RPMI7951 (cell line): ENCODE measurements at places on chromosomes 3 and 15.

DNA sequence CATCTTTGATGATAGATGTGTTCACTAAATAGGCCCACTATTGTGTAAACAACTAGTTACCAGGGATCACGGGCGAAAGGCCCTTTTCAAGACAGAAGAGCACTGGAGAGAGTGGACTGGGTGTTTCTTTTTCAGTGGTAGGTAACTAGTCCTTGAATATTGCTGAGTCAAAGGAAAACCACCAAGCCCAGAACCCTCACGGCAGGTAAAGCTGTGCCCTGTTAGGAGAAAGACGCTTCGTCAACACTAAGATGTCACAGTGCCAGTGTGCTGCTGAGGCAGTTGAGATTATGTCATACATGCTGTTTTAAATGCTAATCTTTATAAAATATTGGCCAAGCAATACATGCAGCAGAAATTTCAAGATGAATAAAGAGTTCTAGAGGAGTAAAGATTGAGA lies 578.6 kb downstream of the PYDC2 start:
- no peak for DNase-seq

DNA sequence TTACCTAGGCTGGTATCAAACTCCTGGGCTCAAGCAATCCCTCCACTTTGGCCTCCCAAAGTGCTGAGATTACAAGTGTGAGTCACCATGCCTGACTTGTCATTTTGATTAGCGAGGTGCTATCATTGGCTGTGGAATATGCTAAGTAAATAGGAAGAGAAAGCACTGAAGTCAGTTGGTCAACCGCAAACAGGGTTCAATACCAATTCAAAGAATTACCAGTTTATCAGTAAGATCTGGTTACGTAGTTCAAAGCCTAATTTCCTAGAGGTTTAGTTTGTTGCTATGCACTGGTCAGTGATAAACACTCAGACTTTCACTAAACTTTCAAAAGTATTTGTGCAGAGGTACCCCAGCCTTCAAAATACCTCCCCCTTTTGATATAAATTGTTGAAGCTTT lies 29.5 kb downstream of the GLB1 start:
- DNase-seq: peak; percentile 15

GRCh38 chr3:197238842-197239241 lies 59.6 kb downstream of the DLG1 start:
- DNase-seq: no peak

GRCh38 chr3:133023362-133023761 lies 14.8 kb upstream of the TMEM108 start:
- DNase-seq: no peak

DNA sequence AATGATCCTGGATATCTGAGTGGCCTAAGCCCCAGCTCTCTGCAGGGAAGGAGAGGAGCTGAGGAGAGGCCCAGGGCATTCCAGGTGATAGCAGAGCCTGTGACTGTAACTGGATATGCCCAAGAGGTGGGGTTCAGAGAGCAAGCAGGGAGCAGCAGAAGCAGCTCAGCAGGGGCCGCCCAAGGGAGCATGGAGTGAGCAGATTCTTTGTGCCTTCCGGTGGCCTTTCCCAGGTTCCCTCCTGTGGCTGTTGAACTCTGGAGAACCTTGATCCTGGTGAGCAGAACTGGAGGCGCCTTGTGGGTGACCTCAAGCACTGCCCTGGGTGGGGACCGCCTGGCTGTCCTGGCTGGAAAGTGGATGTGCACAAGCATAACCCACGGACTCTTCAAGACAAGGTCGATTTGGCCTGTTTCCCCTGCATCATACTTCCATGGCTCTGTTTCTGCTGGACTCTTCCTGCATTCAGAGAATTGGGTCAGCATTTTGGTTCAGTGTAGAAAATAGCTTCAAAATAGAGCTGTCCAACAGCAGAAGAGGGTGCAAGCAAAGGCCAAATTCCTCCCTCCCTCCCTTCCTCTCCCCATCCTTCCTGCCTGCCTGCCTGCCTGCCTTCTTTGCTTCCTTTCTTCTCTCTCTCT lies 76.1 kb downstream of the ARNT2 start:
- DNase-seq: no peak

DNA sequence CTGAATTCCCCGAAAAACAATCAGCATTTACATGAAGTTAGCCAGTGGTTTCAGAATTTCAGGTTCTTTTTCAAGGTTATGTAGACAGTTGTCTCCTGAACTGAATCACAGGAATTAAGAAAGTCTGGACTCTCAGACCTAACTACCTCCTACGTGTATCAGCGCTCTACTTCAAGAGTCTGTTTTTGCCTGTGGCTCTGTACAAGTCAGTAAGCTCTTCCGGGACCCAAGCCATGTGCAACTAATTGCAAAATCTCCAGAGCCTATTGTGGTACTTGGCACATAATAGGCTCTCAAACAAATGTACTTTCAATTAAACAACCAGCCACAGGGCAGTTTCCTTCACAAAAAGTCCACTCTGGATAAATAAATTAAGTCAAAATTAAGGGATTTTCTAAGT lies 414.2 kb downstream of the PDCD6IP start:
- DNase-seq: no peak

- peak; percentile 85 for DNase-seq
Measured at GRCh38 chr15:52076889-52077781, 35.4 kb downstream of the BCL2L10 start.

DNA sequence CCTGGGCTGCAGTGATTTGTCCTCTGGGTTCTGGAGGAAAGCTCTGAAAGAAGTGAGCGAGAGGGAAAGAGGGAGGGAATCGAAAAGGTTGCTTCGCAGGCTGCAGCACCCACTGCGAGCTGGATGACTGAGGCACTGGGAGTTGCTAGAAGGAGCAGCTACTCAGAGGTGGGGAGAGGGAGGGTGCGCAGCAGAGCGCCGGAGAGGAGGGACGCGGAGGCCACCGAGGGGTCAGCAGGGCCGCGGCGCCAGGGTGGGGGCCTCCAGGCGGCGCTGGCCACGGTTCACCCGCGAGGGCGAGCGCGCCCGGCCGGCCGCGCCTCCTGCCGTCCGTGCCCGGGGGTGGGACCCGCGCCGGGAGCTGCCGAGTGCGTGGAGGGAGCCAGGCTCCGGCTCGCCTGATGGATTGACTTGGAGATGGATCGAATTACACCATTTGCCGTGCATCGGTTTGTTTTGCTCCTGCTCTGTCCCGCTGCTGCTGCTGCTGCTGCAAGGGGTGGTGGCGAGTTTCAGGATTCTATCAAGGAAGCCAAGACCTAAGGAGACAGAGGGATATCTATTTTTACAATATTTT lies at the start of gene SEMA6D:
SEMA6D (plus strand) TSS at position 470 of the 577 bp plus-strand sequence. CDS start 42,294 bp downstream, outside the sequence.
- peak; percentile 59 for DNase-seq

- DNase-seq: no peak
Measured at GRCh38 chr15:55255714-55256113, 33.9 kb downstream of the RAB27A start.

GRCh38 chr3:152301745-152302181 lies 33.0 kb downstream of the MBNL1 start:
- DNase-seq: no peak

GRCh38 chr15:96629511-96629910 lies 299.0 kb downstream of the NR2F2 start:
- no peak for DNase-seq

DNA sequence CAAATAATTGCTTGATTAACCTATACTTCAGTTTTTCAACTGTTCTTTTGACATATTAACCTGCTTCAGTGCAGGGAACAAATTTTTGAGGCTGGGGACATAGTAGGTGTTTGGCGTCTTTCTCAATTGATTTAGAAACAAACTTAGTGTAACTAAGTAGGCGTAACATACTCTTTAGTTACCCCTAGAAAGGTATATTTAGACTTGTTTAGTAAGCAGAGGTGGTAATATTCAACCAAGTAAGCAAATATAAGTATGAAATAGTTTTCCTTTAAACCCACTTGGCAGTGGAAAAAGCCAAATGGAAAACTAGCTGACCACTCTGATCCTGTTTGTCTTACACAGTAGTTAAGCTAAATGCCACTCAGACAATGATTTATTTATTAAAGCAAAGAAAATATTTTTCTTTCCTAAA lies 113.2 kb downstream of the MBNL1 start:
- DNase-seq: no peak

DNA sequence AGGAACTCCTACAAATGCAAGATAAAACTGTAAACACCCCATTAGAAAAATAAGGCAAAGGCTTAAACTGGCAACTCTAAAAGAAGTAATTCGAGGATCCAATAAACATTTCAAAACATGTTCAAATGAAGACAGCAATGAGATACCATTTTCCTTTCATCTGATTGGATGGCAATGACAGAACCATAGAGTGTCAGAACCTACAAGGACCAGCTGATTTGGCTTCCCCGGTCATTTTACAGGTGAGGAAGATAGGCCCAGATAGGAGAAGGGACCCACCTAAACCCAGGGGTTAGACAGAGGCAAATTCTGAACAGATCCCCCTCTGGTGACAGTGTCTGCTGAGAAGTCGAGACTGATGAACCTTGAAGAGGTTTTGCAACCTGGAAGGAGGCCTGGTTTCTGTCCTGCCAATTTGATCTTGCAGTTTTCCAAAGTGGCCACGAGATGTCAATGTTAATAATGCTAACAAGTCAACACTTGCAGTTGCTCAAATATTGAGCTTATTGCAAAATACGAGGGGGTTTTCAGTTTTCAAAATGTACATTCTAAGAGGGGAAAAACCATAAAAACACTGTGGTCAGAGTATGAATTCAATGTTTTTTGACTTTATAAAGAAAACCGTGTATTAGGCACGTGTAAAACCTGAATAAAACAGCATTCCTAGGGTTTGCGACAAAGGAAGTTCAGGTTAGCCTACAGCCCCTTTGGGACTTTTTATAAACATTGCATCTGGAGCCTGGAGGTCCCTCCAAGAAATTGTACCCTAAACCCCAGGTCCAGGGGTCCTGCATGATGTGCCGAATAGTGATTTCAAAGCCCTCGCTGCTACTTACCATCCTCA lies 21.5 kb downstream of the CFAP161 start:
- peak; percentile 66 for DNase-seq

- no peak for DNase-seq
Measured at GRCh38 chr15:25331860-25332259, 107.0 kb downstream of the UBE3A start.

DNA sequence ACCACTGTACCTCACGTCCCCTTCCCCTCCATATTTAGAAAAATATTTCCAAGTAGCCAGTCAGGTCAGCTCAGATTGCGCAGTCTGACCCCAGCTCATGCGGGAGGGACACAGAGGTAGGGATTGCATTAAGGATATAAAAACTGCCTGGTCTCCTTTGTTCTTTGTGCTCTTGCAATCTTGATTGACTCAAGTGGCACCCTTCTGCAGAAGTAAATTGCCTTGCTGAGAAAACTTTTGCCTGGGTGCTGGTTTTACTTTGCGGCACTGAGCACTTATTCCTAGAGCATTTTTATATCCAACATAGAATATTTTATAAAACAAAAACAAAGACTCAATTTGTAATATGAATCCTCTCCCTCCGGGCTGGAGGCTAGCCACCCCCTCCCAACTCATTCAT lies 54.8 kb downstream of the BTD start:
- no peak for DNase-seq

GRCh38 chr3:119944091-119944490 lies 150.2 kb downstream of the GSK3B start:
- DNase-seq: no peak

DNA sequence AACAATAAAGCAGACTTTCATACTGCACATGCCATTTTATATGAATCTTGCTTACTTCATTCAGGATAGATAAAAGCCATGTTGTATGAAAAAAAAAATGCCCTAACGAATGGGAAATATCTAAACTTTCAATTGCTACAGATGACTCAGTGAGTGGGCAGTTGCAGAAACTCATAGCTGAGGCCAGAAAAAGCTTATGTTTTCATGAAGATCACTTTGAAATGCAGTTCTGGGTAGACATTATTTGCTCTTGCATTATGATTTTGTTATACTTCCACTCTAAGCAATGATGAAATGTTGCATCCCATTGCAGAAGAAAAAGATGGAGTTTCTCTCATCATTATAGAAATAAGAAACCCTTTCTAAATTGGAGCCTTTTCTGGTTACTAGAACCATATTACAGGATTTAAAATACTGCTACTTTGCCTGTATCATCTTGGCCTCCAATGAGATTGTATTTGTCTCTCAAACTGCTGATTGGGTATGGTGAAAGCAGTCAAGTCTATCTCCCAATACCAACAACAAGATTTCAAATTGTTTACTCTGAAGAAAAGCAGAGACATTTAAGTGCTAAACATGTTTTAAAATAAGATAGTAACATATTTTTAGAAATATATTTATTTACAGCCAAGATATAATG lies 17.0 kb downstream of the PEAK1 start:
- DNase-seq: peak; percentile 43

DNA sequence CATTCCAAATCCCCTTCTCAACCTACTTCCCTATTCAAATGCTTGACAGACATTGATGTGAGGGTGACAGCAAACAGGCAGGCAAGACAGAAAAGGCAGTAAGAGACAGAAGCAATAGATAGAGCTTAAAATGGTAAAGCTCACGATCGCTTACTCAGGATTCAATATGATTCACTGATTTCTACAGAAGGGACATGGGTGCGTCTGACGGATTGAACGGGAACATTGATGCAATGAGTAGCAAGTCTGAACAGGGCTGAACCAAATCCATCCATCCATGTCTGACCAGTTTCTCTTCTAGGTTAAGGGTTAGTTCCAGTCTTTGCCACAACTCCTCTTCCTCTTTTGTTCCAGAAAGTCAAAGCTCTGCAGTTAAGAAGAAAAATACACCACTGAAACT lies 35.1 kb downstream of the P2RY1 start:
- no peak for DNase-seq

DNA sequence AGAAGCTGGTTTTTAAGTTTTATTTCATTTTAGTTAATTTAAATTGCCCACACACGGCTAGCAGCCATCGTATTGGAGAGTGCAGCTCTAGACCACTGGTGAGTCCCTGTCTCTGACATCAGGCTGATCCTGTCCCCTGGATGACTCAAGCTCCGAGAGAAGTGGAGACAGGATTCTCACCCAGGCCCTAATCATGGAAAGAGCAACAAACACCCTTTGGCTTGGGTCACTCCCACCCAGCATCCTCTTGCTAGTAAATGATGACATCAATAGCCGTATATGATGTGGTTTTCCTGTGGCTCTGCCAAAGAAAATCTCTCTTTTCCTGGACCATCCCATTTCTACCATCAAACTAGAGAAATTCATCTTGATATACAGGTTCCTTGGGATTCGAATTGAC lies 182.2 kb downstream of the NTRK3 start:
- DNase-seq: peak; percentile 14

DNA sequence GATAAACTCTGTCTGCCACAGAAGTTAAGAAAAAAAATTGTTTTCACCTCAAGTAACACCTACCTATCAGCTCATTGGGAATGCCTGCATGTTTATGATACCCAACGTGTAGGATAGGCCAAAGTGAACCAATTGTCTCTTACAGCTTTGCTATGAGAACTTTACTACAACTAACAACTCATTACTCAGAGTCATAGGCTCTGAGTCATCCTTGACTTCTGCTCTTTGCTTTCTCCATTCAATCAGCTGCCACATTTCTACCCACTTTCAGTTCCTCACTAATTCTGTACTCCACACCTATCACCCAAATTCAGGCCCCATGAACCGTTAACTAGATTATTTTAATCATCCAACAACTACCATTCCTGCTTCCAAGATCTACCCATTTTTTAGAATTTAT lies 843.9 kb downstream of the TUSC7 start:
- DNase-seq: no peak
